ENCODE measurements at places on chromosomes 7 and 10.

DNA sequence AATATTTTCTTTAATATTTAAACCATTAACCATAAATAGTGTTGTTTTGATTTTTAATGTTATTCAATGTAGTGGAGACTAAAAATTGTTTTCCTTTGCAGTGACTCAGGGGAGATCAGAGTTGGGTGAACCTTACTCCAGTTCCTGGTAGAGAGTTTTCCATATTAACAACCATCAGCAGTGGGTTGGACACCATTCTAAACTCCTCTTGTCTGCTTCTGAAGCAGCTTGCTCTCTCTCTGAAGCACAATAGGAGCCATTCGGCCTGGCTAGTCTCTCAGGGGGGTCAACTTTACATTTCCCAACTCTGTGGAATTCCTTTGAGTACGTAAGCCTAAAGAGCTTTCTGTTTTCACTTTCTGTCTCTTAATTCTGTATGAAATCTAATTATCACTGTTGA lies 9.4 kb upstream of the NRG3 start:
- DNase-seq, result no peak

GRCh38 chr10:31464552-31464951 lies 145.5 kb downstream of the ZEB1 start:
- no peak for DNase-seq

DNA sequence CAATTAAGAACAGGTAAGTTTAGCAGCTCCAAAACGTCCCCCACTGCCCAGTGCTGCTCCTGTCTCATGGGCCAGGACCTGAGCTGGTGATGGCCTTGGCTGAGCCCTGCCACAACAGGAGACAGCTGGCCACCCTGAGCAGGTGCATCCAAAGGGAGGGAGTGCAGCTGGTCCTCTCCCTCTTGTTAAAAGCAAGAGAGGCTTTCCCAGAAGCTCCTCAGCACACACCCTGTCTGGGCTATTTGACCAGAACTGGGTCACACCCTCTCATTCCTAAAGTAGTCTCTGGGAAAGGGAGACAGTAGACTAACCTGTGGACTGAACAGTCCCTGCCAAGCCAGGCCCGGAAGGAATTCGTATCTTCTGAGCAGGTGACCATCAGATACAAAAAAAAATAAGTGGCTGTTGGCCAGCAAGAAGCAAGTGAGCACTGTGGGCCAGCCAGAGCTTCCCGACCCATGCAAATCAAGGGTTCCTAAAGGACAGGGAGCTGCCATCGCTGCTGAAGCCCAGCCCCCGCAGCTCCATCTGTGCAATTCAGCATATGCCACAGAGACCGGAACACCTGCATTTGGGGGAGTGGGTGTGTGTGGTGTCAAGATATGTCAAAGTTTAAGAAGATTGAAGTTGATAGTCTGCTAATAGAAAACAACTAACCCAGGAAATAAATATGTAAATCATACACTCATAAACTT lies 2.1 kb upstream of the TMEM72 start:
- no peak for DNase-seq

DNA sequence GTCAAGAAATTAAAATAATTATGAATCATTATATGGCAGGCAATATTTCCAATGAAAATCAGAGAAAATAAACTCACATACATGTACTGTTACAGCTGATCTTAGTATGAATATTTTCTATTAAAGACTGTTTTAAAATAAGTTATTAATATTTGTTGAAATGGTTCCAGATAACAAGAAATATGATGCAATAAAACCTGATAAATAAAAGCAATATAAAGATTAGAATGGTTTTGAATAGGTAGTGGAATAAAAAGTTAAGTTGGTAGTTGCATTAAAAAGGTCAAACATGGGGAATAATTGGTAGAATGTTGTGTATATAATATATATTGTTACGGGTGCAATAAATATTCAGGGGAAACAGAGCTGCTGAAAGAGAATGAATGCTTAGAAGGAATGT lies 52.5 kb downstream of the MEST start:
- DNase-seq, result no peak

DNA sequence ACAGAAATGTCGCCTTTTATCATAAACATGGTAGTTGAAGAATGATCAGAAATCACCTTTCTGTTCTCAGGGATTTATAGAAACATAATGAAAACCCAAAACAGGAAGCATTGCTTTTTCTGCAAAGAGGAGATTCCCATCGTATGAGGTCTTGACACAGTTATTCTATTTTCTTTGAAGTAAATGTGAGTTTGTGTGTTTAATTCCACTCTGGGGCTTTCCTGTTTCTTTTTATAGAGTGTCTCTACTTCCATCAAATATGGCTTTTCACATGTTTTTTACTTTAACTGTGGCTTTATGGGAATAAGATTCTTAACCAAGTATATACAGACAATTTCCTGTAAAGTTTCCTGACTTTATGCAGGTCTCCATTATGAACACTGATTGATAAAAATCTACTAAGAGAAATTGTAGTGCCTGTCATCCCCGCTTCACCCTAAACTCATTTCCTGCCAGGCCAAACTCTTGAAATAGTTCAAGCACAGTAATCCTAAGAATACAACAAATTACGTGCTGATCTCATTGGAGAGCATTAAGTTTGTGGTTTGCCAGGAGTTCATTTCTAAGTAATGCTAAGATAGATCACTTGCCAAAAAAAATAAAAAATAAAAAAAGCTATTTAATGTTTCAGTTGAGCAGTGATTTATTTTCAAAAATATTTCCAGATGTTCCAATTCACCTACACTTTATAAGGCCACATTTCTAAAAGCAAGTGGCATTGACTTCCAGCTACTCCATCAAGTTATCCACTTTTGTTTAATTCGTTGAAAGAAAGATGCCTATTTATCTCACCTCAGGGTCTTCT lies 52.2 kb upstream of the SEC61G start:
- DNase-seq, result no peak

DNA sequence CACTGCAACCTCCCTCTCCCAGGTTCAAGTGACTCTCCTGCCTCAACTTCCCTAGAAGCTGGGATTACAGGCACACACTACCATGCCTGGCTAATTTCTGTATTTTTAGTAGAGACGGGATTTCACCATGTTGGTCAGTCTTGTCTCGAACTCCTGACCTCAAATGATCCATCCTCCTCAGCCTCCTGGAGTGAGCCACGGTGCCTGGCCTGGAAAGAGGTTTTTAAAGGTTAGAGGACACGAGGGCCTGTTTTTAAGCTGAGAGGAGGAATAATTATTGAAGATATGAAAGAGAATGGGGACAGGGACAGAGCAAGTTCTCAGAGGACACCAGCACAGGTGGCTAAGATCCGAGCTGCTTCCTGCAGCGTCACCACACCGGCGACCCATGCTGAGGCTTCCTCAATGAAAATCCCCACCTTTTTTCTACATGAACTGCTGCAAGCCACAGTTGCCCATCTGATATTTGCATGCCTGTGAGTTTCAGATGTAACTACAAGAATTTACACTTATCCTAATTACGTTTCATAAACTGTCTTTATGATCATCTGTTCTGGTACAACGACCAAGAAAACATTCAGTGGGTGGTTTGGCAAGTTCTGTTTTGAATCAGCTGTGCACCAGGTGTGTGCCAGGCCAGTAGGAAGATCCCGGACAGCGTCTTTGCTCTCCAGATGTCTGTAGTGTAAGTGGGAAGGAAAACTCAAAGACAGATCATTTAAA lies 76.0 kb downstream of the HIP1 start:
- DNase-seq, result no peak

GRCh38 chr7:4765776-4766490 lies 9.5 kb upstream of the AP5Z1 start:
- DNase-seq, result no peak

GRCh38 chr10:71383972-71384687 lies 12.6 kb upstream of the CDH23 start:
- peak; percentile 62 for DNase-seq

DNA sequence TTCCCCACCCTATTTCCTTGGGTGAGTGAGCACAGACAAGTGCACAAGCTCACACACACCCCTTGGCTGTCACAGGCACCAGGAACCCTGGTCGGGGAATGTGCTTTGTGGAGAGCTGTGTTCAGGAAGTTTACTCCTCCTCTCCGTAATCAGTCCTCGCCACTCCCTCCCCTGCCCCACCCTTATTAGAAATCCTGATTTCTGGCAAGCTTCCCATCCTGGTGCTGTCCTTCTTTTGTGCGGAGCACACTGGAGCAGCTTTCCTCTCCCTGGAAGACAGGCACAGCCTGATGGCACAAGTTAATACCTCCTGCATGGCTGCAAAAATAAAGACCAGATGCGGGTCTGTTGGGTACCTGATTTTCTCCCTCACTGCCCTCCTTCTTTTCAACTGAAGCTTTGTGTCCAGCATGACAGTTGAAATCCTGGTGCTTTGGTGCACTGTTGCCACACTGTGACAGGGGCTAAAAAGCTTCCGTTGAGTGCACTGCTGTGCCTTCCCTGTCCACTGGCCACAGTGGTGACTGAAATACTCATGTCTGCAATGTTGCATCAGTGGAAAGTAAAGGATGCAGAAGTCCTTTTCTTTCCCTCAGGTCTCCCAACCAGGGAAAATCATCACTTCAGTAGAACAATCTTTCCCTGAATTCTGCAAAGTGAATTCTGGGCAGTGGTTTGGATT lies 55.0 kb downstream of the LRRC4 start:
- no peak for DNase-seq

- DNase-seq, result no peak
Measured at GRCh38 chr7:129373651-129374428, 60.4 kb upstream of the STRIP2 start.

GRCh38 chr7:41696323-41696916 lies 6.5 kb downstream of the INHBA start:
- DNase-seq, result peak; percentile 74

DNA sequence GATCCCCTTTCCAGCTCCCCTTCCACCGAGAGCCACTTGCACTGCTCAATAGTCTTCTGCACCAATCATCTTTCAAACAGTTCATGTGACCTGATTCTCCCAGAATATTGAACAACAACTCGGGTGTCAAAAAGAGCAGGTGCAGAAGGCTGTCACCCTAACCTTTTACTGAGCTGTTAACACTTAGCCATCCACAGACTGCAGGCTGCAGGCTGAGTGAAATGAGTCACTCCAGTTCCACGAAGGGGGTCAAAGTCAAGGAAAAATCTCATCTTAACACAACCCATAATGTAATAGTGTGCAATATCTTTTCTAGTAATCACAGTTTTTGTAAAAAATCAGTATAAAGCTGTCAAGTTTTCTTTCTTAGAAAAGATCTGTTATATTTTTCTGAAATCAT lies 63.1 kb downstream of the MTPAP start:
- DNase-seq, result no peak

GRCh38 chr10:106711313-106711906 lies 453.1 kb downstream of the SORCS1 start:
- peak; percentile 23 for DNase-seq

DNA sequence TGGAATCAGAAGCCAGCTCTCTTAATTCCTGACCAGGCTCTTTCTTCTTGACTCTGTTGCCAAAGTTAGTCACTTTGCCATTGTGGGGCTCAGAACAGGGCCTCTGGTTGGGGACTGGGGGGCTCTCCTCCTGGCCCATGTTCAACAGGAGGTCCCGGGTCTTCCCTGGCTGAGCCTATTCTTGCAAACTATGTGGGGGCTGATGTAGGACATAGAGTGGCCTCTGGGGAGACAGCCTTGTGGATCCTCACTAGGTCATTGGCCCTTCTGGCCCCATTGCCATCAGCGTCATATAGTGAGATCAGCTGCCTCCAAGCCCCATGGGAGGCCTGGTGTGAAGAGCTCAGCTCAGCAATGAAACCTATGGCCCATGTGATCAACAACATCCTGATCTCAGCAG lies 77.6 kb upstream of the LEP start:
- no peak for DNase-seq

DNA sequence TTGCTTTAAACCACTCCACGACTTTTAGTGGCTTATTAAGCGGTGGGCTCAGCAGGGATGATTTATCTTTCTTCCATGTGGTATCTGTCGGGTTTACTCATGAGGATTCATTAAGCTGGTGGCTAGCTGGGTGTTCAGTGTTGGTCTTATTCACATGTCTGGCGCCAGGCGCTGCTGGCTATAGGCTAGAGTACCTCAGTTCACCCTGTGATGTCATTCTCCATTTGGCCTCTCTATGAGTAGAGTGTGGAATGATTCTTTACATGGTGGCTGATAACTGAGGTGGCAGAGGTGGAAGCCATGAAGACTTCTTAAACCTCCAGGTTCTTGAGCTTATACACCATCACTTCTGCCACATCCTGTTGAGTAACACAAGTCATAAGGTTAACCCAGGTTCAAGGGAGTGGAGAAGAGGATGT lies 115.4 kb downstream of the MLLT10 start:
- no peak for DNase-seq

DNA sequence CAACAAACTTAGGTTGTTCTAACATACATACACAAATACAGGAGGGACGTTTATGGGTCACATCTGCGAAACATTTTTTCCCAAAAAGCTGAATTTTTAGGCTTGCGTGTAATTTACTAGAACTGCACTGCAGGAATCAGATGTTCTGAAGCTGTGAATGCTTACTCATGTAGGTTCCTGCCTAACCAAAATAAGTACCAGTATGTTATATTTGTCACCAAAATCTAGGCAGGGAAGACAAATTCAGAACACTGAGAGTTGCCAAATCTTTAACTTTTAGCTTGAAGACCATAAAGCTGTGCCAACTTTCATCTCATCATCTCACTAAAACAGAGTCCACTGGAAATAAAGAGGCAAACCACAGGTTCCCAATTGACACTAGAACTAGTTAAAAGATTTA lies 5.7 kb downstream of the UBE2H start:
- DNase-seq, result no peak

DNA sequence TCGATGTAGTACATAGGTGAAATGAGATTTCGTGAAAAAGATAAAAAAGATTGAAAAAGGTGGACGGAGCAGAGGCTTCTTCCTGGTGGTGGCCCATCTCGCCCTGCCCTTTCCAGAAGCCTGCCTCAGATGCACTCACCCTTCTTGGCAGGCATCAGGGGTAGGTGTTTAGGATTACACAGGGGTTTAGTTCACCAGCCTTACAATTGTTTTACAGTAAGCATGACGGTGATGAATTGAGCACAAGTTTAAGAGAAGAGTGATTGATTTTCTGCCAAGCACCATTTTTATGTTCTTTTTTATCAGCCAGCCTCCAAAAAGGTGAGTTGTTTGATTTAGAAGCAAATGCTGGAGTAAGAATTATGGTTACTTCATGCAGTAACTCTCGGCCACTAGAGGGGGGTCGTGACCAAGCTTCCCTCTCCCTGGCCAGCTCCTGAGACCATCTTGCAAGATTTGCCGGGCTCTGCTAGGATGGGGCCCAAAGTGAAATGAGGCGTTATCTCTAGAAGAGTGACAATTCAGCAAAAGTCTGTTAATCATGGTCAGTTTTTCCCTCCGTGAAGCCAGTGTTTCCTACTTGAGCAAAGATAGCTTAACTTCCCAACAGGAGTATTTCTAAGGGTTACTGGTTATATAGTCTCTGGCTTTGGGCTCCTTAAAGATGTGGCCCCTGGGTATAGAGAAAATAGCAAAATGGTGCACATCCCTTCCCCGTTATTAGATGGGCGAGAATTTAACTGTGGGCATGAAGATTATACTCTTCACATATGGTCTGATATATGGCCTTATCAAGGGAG lies 228.8 kb downstream of the BMPER start:
- DNase-seq, result no peak

DNA sequence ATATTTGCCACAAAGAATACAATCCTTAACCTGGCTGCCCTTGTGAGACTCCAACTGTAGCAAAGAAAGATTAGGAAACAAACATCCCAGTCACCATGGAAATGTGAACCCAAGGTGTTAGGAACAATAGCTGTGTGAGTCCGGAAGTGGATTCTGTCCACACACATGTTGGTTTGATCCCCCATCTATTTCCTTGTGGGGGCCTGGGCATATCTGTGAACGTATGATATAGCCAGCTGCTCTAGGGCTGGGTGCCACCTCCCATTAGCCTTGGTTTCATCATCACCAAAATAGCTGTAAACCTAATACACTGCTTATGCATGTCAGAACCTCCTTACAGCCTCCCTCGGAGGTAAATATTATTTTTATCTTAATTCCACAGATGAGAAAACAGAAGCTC lies 26.4 kb downstream of the GRK5 start:
- DNase-seq, result no peak

Measured in nucleus accumbens (tissue), 56 donors.